Breast epithelium (tissue), 4 donors: ENCODE measurements at places on chromosomes 1 and 21.

DNA sequence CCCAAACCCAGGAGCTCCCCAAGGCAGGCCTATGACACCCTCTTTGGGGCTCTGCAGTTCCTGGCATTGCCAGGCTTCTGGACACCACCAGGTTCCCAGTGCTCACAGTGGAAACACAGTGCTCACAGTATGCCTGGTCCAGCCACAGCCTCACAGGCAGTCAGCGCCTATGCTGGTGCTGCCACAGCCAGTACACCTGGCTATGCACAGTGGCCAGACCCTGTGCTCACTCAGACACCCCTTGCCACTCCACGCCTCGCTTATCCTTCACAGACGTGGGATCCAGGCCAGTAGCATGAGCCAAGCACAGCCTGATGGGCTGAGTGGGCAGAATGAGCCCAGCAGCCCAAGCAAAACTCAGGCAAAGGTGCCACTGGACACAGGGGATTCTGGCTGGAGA, 579.2 kb upstream of the ADGRL2 start:
- DNase-seq: no peak

DNA sequence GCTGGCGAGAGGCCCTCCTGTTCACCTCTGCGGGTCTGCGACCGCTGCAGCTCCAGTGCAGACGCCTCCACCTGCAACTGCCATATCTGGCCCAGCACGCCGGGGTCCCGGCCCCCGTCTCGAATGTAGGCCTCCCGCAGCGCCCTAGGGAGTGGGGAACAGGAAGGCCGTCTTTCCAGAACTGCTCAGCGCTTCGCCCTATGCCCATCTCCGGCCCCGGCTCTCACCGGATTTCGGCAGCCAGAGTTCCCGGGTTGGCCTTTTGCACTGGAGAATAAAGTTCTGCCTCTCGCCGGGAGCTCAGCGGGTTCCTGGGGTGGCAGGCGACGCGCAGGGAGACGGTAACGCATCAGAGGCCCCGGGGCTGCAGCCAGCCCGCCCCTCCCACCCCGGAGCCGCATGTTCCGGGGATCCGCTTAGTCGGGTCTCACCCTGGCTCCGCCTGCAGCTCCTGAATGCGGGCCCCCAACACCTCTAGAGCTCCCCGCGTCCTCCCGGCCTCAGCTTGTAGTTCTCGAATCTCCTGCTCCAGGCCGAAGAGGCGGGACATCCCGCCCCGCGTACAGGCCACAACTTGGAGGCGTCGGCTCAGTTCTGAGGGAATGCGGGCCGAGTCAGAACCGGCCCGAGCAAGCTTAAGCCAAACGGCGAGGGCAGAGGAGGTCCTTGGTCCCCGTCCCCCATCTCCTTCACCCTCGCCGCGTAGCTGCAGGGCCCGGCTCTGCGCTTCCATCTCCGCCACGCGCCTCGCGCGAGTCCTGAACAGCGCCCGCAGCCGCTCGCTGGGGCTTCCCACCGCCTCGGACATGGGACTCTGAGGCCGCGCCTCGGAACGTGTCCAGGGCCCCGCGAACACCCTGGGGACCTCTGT, 1.1 kb downstream of the CCDC17 start:
- no peak for DNase-seq

- DNase-seq: no peak
Observed at GRCh38 chr1:31038360-31038759, 27.2 kb downstream of the PUM1 start.

DNA sequence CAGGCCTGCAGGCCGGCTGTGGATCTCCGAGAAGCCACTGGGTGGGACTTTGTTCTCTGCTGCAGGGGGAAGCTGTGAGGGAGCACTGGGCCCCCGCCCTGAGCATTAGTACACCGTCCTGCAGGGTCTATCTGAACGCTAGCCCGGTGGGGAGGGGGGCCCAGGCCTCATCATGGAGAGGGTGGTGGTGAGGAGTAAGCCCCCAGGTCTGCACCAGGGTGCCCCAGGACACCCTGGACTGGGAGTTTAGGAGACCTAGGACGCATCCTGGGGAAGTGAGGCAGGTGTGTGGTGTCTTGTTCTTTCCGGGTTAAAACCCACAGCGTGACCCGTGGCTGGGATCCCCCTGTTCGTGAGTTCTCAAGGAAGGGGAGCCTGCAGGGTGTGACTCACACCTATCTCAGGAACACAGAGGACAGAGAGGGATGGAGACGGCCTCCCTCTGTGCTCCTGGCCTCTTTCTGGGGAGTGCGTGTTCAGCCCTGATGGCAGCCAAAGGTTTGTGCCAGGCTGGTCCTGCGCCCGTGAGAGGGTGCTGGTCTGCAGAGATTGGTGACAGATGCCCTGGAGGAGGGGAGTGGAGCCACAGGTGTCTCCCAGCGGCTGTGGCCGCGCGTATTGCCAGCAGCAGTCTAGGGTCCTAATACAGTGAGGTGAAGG, 44.8 kb downstream of the AGPAT3 start:
- no peak for DNase-seq

DNA sequence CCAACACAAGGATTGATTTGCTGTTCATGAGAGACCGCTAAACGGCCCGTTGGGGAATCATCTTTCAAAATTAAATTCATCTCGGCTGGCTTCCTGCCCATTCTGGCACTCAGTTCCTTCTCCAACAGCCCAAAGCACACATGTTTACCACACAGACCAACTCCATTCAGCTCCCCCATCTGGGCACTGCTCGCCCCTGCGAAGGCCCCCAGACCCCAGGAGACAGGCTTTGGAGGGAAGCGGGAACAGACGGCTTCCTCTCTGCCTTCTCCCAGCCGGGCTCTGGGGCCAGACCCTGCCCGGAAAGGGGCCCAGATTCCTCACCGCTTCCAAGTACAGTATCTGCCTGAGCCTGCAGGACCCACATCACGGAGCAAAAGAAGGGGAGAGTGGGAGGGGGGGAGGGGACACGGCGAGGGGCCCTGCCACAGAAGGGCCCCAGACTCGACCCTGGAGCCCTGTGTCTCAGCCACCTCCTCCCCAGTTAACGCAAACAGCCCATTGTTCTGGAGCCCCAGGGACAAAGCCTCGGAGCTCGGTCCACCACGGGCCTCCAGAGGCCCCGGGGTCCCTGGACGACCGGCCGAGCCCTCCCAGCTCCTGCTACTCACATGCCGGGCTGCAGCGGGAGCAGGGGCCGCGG, 660 bp downstream of the MEGF6 start:
- no peak for DNase-seq

DNA sequence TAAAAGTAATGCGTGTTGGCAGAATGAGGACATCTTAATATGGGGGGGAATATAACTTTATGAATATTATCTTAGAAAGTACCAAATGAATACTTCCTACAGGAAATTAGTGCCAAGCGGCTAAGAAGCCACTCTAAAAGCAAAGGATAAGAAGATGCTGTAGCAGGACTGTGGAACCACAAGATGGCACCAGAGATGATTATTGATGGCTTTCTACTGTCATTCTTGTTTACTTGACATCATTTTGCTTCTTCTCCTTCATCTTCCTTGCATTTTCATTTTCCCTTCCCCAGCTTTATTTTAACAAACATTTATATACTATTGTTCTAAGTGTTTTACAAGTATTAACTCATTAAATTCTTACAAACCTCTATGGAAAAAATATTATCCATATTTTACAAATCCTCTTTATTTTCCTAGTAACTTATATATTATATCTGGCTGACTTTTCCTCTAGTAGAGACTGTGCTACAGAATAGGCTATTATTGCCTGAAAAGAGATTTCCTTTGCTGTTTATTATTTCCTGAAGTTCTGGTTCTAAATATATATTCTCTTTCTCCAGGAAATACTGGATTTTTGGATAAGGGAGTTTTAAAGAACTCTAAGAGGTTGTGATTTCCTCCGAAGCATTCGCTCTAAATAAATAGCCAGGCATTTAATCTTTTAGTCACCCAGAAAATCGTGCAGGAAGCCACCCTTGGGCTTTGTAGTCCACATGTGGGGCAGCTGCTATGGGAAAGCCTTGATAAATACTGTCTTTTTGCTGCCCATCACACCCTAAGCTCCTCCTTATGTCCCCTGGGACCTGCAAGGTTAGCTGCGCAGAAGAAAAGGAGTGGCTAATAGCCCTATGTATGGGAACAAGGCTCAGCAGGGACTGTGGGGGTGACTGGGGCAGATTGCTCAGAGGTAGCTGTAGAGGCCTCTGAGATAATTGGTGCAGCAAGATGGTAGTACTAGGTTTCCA, 69.8 kb downstream of the TPR start:
- DNase-seq: no peak

DNA sequence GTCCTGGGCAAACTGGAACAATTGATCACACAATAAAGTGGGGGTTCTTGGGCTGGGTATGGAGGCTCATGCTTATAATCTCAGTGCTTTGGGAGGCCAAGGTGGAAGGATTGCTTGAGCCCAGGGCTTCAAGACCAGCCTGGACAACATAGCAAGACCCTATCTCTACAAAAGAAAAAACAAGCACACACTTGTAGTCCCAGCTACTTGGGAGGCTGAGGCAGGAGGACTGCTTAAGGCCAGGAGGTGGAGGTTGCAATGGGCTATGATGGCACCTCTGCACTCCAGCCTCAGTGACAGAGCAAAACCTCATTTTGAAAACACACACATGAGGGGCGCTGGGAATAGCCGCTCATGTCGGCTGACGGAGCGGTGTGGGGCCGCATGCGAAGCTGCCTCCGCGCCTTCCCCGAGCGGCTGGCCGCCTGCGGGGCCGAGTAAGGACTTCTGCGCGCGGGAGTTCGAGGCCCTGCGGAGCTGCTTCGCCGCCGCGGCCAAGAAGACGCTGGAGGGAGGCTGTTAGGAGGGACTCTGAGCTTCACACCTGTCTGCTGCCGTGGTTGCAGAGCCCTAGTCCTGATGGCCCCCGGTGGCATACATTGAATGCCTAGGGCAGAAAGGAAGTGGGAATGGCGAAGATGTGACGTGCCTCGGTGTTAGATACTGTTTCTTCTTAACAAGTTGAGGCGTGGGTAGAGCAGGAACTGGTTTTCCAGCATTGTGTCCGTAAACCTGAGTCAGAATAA, 59.5 kb downstream of the ACBD3 start:
- no peak for DNase-seq

DNA sequence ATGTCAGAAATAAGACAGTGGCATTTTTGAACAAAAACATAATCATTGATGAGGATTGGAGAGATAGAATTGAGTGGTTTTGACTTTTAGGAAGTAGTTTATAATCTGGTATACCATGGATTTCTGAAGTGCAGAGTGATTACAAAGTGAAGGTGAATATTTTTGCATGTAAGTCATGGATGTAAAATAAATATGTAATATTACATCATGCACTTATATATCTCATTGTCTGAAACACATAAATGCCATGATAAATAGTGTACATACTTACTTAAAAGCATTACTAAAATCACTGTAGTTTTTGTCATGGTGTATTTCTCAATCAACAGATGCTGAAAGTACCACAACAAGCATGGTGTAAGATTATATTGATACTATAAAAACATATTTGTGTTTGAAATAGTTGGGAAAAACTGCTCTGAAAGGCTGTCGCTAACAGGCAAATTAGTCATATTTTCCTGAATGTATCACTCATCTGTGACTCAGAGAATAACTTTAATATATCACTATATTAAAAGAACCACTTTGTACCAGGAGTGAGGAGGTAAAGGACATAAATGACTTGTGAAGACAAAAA, 24.8 kb upstream of the RGS18 start:
- no peak for DNase-seq

DNA sequence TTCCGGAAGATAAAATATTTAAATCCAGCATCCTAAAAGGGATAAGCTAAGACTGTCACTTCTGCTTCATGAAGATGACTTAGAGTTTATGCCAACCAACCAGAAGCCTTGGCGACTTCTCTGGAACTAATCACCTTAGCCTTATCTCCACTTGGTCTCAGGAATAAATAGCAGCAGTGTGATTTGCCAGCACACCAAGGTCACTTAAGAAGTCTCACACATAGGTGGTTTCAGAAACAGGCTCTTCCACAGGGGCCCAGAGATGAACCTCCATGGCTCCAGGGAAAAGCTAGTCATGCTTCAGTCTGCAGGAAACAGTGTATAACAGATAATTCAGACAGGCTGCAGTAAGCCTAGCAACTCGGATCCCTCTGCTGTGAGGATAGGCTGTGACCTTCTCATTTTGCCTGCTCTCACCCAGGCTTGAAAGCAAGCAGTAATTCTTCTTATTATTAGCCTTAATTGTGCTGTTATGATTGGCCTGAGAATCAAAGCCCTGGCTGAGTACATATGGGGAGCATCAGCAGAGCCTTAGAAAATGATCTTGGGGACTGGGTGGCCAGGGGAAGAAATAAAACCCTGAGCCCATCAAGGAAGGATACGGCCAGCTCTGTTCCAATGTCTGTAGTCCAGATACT, 84.7 kb downstream of the WLS start:
- no peak for DNase-seq

- DNase-seq: no peak
Observed at GRCh38 chr1:60581455-60582220, 500.7 kb upstream of the NFIA start.

DNA sequence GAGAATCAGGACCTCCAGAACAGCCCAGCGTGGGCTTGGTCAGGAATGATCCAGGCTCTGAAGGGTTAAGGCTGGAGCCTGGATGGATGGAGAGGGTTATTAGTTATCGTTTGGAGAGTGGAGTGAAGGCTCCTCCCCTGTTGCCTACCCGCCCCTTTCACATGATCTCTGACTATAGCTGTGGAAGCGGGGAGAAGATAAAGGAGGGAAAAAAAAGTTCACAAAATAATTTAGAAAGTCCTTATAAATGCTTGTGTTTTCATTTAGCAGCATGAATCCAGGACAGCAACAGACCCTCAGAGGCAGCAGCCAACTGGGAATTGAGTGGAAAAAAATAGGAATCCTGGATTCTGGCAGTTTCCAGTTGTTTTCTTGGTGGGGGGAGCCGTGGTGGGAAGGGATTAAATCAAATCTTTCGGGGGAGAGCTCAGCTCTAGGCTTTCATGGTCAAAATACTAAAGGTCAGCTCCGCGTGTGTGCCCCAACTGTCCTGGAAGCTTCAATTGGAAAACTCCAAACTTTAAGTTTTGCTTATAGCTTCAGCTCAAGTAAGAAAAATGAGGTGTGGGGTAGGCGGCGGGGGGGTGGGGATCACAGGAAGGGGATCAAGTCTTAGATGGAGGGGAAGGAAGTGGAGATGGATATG, 595 bp upstream of the DDR2 start:
- DNase-seq: no peak

GRCh38 chr1:109206339-109206738, 7.4 kb upstream of the SARS1 start:
- DNase-seq: no peak

GRCh38 chr21:36542312-36543101, 62.6 kb upstream of the CLDN14 start:
- DNase-seq: no peak

- DNase-seq: no peak
Observed at GRCh38 chr1:176444286-176444685, 18.7 kb upstream of the PAPPA2 start.

GRCh38 chr1:8817412-8818324, at the start of gene RERE:
TSS of gene RERE (minus strand) at chr1:8817640.
- peak; percentile 94 for DNase-seq
